ENCODE measurements at places on chromosomes 16 and 17.

GRCh38 chr17:66306446-66306845, 4.0 kb downstream of the PRKCA start:
- DNase-seq, result no peak

- DNase-seq, result no peak
Observed at GRCh38 chr17:52604105-52604504, 445.6 kb upstream of the CA10 start.

GRCh38 chr16:88936556-88937205, 40.3 kb downstream of the CBFA2T3 start:
- no peak for DNase-seq

GRCh38 chr17:74999523-74999922, 12.1 kb downstream of the CDR2L start:
- DNase-seq, result no peak

DNA sequence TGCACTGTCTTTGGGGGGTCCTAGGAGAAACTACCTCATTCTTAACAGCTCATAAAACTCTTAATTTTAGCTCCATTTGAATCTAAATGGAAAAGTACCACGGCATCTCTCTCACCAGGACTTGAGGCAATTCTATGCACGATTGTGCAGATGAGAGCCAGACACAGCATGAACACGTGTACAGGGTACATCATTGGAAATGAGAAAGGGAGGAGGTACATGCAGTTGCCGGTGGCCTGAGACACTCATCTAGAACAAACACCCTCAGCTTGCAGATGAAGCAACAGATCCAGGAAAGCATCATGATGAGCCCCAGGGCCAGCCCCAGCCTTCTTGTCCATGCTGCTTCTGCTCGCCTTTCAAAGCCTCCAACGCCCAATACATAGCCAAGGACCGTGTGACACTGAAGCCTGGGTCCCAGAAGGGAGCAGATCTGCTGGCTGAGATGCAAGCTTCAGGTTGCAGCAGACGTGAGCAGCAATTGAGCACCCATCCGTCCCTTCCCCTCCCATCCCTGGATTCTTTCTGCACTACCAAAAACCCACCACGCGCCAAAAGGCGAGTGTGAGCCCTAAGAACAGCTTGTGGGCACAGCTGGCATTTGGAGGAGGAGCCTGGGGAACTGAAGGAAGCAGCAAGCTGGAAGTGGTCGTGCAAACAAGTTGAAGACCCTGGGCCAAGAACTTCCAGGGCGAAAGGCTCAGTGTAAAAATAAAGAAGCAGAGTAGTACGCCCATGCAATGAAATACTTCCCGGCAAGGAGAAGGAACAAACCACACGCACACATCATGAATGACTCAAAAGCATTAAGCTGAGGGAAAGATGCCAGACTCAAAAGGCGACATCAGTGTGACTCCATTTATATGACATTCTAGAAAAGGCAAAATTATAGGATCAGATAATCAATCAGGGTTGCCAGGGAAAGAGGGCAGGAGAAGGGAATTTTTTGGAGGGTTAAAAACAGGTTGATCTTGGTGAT, 7.3 kb upstream of the RCVRN start:
- no peak for DNase-seq

- DNase-seq, result no peak
Observed at GRCh38 chr16:10827691-10828341, 9.2 kb upstream of the TVP23A start.

- DNase-seq, result no peak
Observed at GRCh38 chr17:36928471-36929345, 8.6 kb upstream of the LHX1 start.
